ENCODE measurements at places on chromosomes 12 and 14.

DNA sequence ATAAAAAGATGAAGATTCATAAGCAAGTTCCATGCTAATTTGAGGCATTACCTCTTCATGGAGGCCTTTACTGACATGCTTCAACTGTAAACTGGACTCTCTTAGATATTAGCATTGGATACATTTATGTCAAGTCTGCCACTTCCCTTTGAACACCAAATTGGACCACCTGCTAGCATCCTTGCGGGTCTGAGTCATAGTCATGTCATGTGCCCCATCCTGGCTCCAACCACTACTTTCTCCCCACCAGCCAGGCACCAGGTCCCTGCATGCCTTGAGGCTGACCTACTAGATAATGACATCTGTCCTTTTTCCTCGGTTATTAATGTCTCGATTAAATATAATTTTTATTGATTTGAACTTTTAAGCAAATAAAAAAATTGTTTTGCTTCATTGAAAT lies 32.9 kb upstream of the EEA1 start:
- DNase-seq, result no peak

- no peak for DNase-seq
Measured at GRCh38 chr14:37587881-37588666, 7.0 kb downstream of the FOXA1 start.

- DNase-seq, result no peak
Measured at GRCh38 chr12:88775742-88776151, 195.5 kb upstream of the KITLG start.

DNA sequence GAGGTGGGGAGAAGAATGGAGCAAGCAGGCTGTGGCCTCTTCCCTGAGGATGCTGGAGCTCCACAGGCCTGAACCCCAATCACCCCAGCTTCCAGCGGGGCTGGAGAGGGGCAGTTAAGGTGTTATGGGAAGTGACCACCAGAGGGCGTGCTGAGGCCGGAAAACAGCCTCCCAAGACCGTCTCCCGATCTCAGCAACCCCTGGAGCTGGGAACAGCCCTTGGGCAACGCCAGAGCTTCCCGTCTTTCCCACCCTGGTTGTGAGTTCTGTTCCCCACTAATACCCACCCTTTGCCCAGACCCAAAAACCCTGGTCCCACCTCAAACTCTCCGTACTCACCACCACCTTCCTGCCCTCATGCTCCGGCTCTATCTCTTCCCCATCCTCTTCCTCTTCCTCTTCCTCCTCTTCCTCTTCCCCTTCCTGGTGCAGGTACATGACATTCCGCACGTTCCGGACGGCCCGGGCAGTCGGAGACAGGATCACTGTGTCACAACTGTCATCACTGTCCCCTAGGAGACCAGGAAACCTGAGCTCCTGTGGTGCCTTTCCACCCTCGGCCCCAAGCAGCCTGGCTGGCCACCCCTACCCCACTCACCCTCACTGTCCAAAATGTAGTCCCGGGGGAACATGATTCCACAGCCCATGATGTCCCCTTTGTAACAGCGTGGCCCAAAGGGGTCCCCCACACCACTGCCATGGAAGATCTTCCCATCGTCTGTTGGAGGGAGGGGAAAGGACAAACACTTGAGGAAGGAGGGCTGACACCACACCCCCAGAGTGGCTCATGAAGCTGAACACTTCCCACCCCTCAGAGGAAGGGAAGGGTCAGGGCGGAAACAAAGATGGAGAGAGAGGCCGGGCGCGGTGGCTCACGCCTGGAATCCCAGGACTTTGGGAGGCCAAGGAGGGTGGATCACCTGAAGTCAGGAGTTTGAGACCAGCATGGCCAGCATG lies 12.9 kb downstream of the SPRYD3 start:
- no peak for DNase-seq

- DNase-seq, result no peak
Measured at GRCh38 chr14:104140463-104141331, 2.3 kb downstream of the KIF26A start.

DNA sequence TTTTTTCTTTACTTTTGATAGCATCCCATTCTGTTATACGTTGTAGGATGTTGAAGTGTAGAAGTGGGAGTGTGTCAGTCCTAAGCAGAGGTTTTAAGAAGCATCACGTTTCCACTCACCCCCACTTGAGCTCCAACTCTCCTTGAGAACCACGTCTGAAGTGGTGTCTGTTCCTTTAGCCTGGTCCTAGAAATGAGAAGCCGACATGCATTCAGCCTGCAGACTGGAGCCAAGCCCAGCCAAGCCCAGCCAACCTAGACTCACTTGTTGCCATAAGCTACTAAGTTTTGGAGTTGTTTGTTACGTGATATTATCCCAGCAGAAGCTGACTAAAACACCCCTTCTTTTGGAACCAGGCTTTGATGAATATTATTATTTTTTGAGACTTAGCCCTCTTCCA lies 4.4 kb upstream of the ELK3 start:
- no peak for DNase-seq

DNA sequence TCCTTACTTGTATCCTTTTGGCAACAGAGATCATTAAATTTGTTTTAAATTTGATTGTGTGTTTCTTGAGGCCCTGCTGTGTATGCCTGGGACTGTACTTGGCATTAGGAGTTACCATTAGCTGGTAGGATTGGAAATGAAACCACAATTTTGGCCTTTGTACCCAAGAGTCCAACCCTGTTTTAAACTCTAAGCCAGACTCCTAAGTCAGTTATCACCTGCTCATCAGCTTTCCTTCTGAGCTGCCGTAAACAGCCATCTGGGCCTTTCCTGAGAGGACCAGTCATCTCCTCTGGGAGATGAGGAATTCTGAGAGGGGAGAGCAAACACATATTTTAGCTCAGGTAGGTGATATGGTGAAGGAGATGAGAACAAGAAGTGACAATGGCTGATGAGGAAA lies 74.3 kb upstream of the SRSF5 start:
- no peak for DNase-seq

GRCh38 chr14:97854918-97855317 lies 1057.7 kb downstream of the VRK1 start:
- no peak for DNase-seq

GRCh38 chr12:50825372-50825838 lies 17.3 kb upstream of the TMPRSS12 start:
- no peak for DNase-seq

- no peak for DNase-seq
Measured at GRCh38 chr12:52838609-52839435, 4.7 kb upstream of the KRT79 start.

- DNase-seq, result no peak
Measured at GRCh38 chr12:1398673-1399072, 195.7 kb downstream of the FBXL14 start.

GRCh38 chr14:75393794-75394193 lies 34.0 kb upstream of the JDP2 start:
- no peak for DNase-seq

- DNase-seq, result no peak
Measured at GRCh38 chr12:32353540-32353939, 45.8 kb upstream of the FGD4 start.

DNA sequence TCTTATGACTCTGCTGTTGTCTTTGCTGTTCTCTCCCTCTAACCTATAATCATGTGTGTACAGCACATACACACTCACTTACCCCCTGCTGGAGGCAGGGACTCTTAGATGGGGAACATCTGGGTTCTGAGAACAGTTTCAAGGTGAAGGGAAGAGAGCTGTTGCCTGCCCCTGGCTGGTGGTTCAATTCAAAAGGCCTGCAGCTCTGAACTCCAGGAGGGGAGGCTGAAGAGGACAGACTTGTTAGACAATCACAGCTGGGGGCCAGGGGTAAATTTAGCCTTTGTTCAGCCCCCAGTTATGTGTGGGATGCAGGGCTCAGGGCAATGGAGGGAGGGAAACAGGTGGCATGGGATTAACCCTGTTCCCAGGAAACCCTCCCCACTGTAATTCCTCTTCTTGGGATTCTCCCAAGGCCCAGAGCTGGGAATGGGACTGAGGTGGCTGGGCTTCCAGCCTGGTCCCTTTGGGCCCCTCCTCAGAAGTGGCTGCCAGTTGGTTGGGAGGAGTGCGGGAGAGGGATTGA lies 1.9 kb downstream of the MYL6B start:
- DNase-seq, result no peak

- DNase-seq, result no peak
Measured at GRCh38 chr12:27960821-27961220, 11.7 kb downstream of the PTHLH start.

- DNase-seq, result no peak
Measured at GRCh38 chr14:88232771-88233170, 90.3 kb downstream of the KCNK10 start.

DNA sequence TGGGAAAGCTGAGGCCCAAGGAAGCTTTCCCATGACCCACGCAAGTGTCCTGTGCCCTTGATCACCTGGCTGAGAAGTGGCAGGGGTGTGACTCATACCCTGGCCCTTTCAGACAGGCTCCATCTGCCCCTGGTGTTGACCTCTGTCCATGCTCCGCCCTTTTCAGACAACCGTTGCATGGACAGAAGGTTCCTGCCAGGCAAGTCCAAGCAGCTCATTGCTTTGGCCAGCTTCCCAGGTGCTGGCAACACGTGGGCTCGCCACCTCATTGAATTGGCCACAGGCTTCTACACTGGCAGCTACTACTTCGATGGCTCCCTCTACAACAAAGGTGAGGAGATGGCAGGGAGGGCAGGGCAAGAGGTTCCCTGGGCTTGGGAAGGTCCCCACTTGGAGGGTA lies 103.5 kb downstream of the WSCD2 start:
- DNase-seq, result no peak

DNA sequence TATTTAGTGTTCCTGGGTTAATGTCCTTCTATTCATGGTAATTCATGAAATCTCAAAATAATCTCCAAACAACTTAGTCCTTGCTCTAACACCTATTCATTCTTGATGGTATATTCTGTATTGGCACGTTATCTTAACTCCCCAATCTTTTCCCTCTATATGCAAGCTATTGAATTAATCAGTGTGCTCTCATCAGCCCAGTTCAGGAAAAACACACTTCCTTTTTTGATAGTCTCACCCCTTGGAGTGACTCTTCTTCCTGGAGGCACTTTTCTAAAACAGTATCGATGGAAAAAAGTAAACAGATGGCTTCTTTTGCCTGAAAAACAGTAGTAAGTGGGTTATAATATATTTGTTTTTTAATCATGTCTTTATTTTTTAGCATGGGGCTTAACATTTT lies 28.6 kb downstream of the TULP3 start:
- DNase-seq, result no peak

GRCh38 chr14:36856095-36856878 lies 194.6 kb downstream of the PAX9 start:
- no peak for DNase-seq

DNA sequence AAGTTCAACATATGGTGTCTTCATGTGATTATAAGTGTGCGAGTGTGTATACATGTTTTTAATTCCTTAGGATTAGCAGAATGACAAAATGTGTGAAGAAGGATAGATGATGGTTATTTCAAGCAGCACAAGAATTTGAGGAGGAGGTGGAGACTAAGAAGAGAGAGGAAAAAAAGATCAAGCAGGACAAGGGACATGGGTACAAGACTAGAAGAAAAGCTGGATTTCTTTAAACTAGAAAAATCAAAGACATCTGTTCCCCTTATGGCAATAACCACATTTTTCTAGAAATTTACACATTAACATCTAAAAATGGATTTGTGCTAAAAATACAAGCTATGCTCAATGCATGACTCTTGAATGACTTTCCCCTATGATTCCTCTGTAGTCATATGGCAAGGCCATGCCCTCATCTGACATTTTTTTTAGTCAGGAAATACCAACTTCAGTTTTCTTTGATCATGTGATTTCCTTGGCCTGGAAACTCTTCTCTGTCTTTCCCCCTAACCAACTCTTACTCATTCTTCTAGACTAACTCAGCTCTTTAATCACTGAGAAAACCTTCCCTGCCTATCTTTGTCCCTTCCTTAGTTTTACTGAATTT lies 435.8 kb downstream of the NRXN3 start:
- DNase-seq, result no peak

GRCh38 chr14:104957146-104958113 lies 20.7 kb downstream of the AHNAK2 start:
- no peak for DNase-seq

GRCh38 chr12:4216187-4216927 lies 57.2 kb upstream of the CCND2 start:
- DNase-seq, result no peak

- no peak for DNase-seq
Measured at GRCh38 chr14:20295067-20295466, 10.7 kb downstream of the TTC5 start.

GRCh38 chr14:55832122-55832911 lies 252.3 kb downstream of the KTN1 start:
- DNase-seq, result no peak

GRCh38 chr14:90409209-90409730 lies 12.4 kb downstream of the CALM1 start:
- no peak for DNase-seq

DNA sequence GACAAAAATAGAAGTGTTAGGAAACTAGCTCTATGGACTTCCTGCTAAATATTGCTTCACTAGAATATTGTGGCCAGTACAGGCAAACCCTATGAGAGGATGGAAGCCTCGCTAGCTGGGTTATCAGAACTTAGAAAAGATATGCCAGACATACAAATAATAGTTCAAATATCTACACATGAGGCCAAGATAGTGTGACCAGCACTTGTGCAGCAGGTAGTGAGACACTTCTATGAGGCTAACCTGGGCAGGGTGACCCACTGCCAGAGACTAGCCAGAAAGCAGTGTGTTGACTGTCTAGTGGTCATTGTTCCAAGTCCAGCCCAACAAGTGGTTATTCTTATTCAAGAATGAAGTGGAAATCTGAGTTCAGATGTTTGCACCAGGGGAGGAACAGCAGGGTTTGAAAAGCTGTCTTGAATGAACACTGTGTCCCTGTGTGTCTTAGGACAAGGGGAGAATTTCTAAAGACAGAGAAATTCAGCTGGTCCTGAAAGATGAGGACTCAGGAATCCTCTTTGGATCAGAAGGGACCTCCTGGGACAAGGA lies 16.3 kb downstream of the TSPAN8 start:
- no peak for DNase-seq

- no peak for DNase-seq
Measured at GRCh38 chr12:88052686-88053085, 23.5 kb upstream of the C12orf50 start.

GRCh38 chr12:95674631-95675030 lies 115.9 kb downstream of the NTN4 start:
- DNase-seq, result no peak

DNA sequence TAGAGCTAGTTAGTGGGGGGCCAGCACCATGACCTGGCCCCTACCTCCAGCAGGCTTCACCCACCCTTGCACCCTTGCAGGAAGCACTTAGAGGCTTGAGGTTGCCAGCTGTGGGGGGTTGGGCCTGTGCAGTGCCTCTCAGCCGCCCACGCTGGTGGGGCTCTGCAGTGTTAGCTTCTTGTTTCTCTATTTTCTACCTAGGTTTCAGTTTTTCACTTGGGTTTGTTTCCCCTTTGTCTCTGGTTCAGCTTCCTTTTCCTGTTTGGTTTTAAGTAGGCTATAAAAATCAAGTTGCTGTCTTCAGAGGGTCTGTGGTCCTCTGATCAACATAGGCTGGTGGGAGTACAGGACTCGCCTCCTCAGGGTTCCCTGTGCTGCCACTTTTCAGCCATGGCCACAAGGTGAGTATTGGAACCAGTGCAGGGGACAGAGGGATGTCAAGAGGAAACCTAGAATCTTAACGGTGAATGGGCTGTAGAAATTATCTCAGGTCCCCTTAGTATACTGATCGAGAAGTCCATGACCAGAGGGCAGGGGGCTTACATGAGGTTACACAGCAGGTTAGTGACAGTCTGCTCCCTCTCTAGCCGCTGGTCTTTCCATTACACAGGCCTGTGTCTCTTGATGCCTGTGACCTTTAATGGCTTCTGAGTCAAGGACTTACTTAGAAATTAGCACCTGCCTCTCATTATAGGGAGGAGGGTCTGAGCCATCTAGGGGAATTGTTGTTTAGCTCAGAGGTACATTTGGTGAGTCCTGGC lies at the start of gene EVL:
Gene EVL, plus strand, starts transcription at position 312 of the 761 bp plus-strand sequence. Its CDS starts 79 bp downstream, at position 391.
- no peak for DNase-seq

Data from activated gamma-delta T cell (primary cell).